ENCODE measurements at places on chromosomes 16 and 17.

GRCh38 chr17:49521471-49522356 lies 26.6 kb downstream of the NGFR start:
- no peak for DNase-seq

DNA sequence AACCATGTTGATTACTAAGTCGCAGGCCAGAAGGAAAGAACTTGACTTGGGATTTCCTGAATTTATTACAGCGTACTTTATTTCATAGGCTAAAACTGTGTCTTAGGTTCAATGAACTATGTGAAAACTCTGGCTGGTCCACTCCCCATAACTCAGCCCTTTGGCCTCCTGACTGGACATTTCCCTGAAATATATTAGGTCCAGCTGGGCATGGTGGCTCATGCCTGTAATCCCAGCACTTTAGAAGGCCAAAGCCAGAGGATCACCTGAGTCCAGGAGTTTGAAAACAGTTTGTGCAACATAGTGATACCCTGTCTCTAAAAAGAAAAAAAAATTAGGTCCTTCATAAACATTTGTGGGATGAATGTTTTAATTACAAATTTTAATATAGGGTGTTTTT lies 97.0 kb downstream of the CYLD start:
- DNase-seq = no peak

GRCh38 chr16:81680444-81681275 lies 98.4 kb upstream of the PLCG2 start:
- no peak for DNase-seq

- no peak for DNase-seq
These were observed 6.3 kb upstream of the CEP131 start for GRCh38 chr17:81228834-81229665.

GRCh38 chr16:88703486-88704309 lies 2.5 kb downstream of the RNF166 start:
- peak; percentile 63 for DNase-seq

DNA sequence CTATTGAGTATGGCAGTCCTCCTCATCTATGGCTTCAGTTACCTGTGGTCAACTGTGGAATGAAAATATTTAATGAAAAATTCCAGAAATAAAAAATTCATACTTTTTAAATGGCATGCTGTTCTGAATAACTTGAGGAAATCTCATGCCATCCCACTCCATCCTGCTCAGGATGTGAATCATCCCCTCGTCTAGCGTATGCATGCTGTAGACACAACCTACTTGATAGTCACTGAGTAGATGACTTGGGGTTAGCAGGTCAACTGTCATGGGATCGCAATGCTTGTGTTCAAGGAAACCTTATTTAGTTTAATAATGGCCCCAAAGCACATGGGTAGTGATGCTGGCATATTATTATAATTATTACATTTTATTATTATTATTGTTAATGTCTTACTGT lies 4.8 kb upstream of the VAC14 start:
- no peak for DNase-seq

GRCh38 chr16:73350707-73351452 lies 303.0 kb upstream of the ZFHX3 start:
- DNase-seq = no peak

- no peak for DNase-seq
These were observed 37.5 kb downstream of the AKAP10 start for GRCh38 chr17:19939993-19940721.

- DNase-seq = peak; percentile 86
These were observed at the start of gene CHST6 for GRCh38 chr16:75495076-75495674. Gene CHST6, minus strand, starts transcription at chr16:75495441. Its CDS starts 15,613 bp downstream, at chr16:75479828.

GRCh38 chr17:51322390-51323029 lies 62.2 kb downstream of the UTP18 start:
- DNase-seq = peak; percentile 80

- no peak for DNase-seq
These were observed 5.7 kb upstream of the KCNJ12 start for GRCh38 chr17:21370430-21370829.

DNA sequence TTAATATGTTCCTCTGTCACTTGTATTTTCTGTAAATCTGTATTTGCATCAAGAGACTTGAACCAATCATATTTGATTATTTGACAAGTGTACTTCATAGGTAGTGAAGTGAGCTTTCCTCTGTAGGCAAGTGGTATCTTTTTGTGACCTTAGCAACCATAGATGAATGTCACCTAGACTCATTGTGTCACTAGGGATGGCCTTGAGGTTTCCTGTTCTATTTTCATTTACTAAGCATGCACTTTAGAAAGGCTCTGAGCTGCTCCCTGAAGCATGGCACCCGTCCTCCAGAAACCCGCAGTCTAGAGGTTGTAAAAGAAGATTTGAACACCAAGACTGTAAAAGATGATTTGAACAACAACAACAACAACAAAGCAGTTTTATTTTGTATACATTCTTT lies 151.7 kb downstream of the PRKCB start:
- no peak for DNase-seq

DNA sequence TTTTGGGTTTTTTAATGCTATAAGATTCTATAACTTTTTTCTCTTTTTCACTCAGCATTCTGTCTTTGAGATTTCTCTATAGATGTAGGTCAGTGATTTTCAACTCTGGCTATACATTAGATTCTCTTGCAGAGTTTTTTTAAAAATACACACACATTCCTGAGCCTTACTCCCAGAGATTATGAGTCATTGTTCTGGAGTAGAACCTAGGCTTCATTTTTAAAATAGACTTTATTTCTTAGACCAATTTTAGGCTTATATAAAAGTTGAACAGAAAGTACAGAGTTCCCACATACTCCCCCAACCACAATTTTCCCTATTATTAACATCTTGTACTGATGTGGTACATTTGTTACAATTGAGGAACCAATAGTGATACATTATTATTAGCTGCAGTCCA lies 63.3 kb downstream of the CYB561 start:
- no peak for DNase-seq

DNA sequence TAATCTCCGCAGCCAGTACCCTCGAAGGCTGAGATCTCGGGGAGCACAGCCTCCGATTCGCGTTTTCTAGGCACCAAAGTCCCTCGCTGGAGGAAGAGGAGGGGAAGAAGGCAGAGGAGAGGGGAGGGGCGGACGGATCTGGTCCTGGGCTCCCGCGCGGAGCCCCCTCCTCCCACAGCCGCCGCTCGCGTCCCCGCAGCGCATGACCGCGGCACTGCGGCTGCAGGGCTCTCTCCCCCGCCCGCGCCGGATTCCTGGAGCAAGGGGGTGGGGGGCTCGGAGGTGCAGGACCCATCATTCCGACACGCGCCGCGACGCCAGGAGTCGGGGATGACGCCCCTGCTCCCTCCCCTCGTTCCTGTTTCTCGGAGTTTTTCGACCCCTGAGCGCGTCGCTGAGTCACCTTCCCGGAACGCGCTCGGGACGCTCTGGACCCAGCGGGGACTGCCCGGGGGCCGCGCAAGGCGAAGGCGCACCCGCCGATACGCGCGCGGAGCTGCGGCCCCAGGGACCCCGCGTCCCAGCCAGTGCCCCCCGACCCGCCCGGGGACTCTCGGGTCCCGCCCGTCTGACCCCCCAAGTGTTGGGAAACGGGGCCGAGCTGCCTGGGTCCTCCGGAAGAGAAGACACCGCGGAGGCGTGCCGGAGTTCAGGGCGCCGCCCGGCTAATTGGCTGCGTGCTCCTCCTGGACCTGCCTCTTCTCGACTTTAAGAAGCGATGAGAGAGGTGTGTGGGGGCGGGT lies 1.4 kb upstream of the SPHK1 start:
- no peak for DNase-seq

DNA sequence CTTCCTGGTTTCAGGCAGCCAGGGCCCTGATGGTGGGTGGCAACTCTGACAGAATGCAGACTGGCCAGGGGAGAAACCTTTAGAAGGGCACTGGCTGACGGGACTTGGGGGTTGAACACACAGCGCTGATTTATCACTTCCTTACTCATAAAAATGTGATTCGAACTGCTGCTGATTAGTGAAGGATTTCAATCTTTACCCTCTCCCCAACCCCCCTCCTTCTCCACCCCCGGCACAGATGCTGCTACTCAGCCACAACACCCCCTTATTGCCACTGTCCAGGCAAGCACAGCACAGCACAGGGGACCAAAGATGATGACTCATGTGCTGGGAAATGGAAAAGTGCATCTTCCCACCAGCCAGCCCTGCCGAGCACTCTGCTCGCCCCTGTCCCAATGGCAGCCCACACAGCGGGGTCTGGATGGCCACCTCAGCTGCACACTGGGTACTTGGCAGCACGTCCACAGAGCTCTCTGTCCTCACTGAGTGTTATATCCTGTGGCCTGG lies 70.1 kb downstream of the SMG6 start:
- DNase-seq = no peak

GRCh38 chr17:29615048-29615385 lies 7.7 kb downstream of the CORO6 start:
- peak; percentile 66 for DNase-seq

- peak; percentile 70 for DNase-seq
These were observed 36.3 kb downstream of the WWP2 start for GRCh38 chr16:69798466-69798865.

- peak; percentile 51 for DNase-seq
These were observed 2.7 kb downstream of the MAPT start for GRCh38 chr17:45896803-45897693.

GRCh38 chr16:87295661-87296531 lies 21.3 kb downstream of the C16orf95 start:
- no peak for DNase-seq

DNA sequence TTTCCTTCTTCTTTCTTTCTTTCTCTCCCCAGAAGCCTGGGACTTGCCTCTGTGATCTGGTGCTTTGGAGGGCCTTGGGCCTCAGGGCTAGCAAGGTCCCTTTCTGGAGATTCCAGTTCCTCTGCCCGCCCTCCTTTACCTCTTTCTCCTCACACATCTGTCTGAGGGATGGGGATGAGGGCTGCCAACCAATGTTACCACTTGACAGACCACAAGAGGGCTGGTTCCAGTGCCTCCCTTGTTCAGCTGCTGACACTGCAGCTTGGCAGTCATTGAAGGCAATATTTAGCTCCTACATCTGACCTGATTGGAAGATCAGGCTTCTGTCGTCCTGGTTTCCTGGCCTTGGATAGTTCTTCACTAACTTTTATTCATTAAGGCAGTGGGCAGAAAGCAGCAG lies 3.6 kb upstream of the ZNF652 start:
- DNase-seq = peak; percentile 79

- DNase-seq = no peak
These were observed 34.2 kb downstream of the RMI2 start for GRCh38 chr16:11379420-11379819.

GRCh38 chr17:41009301-41009760 lies 403 bp upstream of the KRTAP3-1 start:
- no peak for DNase-seq

DNA sequence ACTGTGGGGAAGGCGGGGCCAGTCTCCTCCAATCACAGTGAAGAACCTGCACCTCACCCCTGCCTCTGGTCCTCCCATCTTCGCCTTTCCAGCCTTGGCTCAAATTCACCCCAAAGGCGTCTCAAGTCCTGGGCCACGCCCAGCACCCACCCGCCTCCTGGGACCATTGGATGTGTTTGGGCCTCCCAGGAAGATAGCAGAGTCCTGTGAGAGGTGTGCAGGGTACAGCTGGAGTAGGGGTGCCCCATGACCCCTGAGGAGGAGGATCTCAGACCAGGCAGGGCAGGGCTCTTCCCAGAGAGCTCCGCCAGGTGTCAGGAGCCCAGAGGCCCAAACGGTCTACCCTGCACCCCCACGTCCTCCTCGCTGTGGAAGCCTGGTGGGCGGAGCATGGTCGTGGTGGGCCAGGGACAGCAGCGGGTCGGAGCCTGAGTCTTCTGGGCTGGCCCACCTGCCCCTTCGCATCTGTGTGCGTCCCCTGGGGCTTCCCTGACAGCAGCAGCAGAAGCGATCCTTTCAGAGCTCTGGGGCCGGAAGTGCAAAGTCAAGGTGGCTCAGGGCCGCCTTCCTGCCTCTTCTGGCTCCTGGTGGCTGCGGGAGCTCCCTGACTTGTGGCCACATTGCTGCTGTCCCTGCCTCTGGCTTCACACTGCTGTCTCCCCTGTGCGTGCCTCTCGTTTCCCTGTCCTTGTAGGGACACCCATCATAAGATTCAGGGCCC lies 34.9 kb upstream of the ZNF469 start:
- DNase-seq = no peak

- DNase-seq = peak; percentile 89
These were observed 5.2 kb upstream of the NUBP1 start for GRCh38 chr16:10738231-10739077.

- DNase-seq = no peak
These were observed 116.2 kb upstream of the ELAC2 start for GRCh38 chr17:13134076-13134475.

GRCh38 chr16:1088295-1089170 lies 7.5 kb downstream of the C1QTNF8 start:
- no peak for DNase-seq

DNA sequence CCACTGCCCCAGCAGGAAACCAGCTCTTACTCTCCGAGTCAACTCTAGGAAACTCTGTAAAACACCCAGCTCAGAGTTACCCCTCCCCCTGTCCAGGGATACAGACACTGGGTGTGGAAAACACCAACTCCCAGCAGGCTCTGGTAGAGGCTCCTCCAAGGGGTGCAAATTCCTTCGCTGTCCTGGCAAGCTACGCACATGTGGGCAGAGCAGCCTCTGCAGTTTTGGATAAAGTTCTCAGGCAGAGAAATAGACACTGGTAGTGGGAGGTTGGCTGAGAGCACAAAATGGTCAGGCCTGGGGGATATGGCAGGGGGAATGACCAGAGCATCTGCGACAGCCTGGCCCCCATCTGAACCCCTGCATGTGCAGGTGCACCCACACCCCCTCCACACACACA lies 146.9 kb upstream of the SDK2 start:
- DNase-seq = no peak

- DNase-seq = no peak
These were observed 5.7 kb downstream of the DHRS7B start for GRCh38 chr17:21132428-21132827.

- no peak for DNase-seq
These were observed 75.2 kb upstream of the DHX40 start for GRCh38 chr17:59490216-59490615.

- DNase-seq = no peak
These were observed 35.4 kb downstream of the ACTG1 start for GRCh38 chr17:81477173-81477572.

GRCh38 chr16:23842137-23842600 lies 6.4 kb downstream of the PRKCB start:
- no peak for DNase-seq

DNA sequence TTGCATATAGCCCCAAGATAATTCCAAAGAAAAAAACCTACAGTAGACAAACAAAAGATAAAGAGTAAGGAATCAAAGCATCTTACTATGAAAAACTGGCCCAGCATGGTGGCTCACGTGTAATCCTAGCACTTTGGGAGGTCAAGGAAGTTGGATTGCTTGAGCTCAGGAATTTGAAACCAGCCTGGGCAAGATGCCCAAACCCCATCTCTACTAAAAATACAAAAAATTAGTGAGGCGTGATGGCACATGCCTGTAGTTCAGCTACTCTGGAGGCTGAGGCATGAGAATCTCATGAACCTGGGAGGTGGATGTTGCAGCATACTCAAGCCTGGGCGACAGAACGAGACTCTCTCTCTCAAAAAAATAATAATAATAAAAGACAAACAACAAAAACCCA lies 764.7 kb upstream of the KIF2B start:
- DNase-seq = no peak

- peak; percentile 87 for DNase-seq
These were observed at the start of gene HSBP1 for GRCh38 chr16:83807710-83808572. Gene HSBP1, plus strand, starts transcription at chr16:83807978. Its CDS starts 99 bp downstream, at chr16:83808077.

GRCh38 chr17:39011907-39012468 lies 44.8 kb upstream of the FBXO47 start:
- no peak for DNase-seq

GRCh38 chr16:89742948-89743347 lies 21.6 kb downstream of the ZNF276 start:
- DNase-seq = no peak
